Chondrocyte (in vitro differentiated cells): ENCODE measurements at places on chromosomes 6 and 20. TPM values are rescaled to one million over a fixed set of nuclear protein-coding genes. Genes with fewer than 3 reads are reported as not detected.

The RAET1G gene
- total RNA-seq = 0.51 to 0.60 TPM (median 0.54 TPM) in 3 replicates

The TMEM217 gene
- 1.8 to 4.5 TPM (median 4.0 TPM) in 3 replicates for total RNA-seq

The C20orf141 gene
- not detected in 3 replicates for total RNA-seq

DNA sequence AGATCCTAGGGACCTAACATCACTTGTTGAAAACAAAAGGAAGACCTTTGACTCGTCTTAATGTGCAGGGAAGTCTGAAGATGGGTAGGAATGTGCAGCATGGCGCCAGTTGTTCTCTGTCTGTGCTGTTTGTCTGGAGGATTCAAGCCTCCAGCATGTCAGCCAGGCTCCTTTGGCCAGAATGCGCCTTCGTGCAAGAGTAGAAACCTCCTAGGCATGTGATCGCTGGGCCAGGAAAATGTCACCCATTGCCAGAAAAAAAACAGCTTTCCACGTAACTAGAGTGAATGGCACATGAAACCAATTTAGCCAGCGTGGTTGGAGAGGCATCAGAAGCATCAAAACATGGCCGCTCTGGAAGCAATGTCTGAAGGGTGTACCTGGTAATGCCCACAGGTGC is 132.7 kb downstream of the EDN1 start:
- H3K27ac ChIP-seq = no peak overlapping the region
- no peaks in the 10 kb centered on the region for H3K27me3 ChIP-seq
- H3K4me3 ChIP-seq = no peak overlapping the region

The CLPSL2 gene
- not detected in 3 replicates for total RNA-seq

The TOMM6 gene
- 96.1 to 129 TPM (median 97.6 TPM) in 3 replicates for total RNA-seq

DNA sequence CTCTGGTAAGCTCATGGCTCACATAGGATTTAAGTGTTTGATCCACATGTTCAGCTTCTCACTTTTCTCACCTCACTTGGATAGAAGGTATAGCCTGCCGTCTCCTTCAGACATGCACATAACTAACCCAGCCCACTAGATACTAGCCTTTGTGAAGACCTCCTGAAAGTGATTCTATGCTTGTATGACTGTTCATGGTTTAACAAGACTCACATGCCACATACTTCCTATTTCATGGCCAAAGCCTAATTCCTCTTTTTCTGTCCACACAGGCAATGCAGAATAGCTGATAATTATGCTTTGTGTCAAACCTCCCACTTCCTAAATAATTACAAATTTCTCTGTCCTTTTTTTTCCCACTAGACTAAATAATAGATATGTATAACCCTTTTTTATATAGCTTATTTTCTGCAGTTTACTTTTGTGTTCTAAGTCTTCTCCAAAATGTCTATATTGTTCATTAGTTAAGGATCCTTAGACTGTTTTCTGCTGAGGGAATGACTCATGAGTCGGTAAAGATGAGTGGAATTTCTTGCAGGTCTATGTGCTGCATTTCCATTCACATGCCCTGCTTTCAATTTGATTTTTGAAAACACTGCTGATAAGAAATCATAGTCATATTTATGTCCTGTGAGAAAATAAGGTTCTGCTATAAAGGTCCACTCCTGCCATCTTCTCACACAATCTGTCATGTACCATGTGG is 43.0 kb downstream of the HDDC2 start:
- peaks cover 2% of the 10 kb centered on the region for H3K36me3 ChIP-seq
- H3K4me1 ChIP-seq = peaks cover 78% of the 10 kb centered on the region
- no peaks in the 10 kb centered on the region for H3K27me3 ChIP-seq
- peak overlapping the region; percentile 19 for H3K27ac ChIP-seq
- H3K4me3 ChIP-seq = no peak overlapping the region

The TCP11 gene
- total RNA-seq = not detected in 3 replicates

DNA sequence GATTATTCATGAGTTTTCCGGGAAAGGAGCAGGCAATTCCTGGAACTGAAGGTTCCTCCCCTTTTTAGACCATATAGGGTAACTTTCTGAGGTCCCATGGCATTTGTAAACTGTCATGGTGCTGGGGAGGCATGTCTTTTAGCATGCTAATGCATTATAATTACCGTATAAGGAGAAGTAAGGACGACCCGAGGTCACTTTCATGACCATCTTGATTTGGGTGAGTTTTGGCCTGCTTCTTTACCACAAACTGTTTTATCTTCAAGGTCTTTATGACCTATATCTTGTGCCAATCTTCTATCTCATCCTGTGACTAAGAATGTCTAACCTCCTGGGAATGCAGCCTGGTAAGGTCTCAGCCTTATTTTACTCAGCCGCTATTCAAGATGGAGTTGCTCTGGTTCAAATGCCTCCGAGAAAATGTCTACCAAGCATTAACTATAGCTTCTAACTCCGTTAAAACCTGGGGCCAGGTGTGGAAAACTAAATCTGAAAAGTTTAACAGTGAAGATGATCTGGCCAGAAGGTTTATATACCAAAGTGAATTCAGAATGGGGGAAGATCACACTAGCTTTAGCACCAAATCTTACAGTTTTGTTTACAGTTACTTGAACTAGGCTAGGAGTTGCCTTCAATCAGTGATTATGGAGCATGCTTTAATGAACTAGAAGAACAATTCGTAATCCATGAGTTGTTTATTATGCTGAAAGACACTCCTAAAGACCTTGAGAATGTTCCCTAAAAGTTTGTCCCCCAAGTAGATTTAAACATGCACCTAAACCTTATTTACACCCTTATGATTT is 80.0 kb upstream of the TOP1 start:
- H3K4me3 ChIP-seq = no peak overlapping the region
- H3K27ac ChIP-seq = no peak overlapping the region
- H3K36me3 ChIP-seq = no peaks in the 10 kb centered on the region

The CRISP3 gene
- total RNA-seq = not detected in 3 replicates

The TPD52L1 gene
- 24.1 to 52.8 TPM (median 48.0 TPM) in 3 replicates for total RNA-seq

DNA sequence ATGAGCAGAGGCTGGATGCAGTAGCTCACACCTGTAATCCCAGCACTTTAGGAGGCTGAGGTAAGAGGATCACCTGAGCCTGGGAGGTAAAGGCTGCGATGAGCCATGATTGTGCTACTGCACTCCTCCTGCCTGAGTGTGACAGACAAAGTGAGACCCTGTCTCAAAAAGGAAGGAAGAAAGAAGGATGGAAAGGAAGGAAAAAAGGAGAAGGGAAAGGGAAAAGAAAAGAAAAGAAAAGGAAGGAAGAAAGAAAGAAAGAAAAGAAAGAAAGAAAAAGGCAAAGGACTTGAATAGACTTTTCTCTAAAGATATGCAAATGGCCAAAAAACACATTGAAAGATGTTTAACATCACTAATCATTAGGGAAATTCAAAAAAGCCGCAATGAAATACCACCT is 215.3 kb upstream of the MYLIP start:
- no peaks in the 10 kb centered on the region for H3K36me3 ChIP-seq
- DNase-seq = no peak
- H3K27me3 ChIP-seq = peaks cover 3% of the 10 kb centered on the region
- H3K27ac ChIP-seq = no peak overlapping the region

The BPIFB2 gene
- not detected in 3 replicates for total RNA-seq

GRCh38 chr6:18308070-18308735 is 43.9 kb upstream of the DEK start:
- no peaks in the 10 kb centered on the region for H3K36me3 ChIP-seq
- no peaks in the 10 kb centered on the region for H3K27me3 ChIP-seq
- peaks cover 27% of the 10 kb centered on the region for H3K4me1 ChIP-seq
- H3K4me3 ChIP-seq = no peak overlapping the region
- peak overlapping the region; percentile 73 for H3K27ac ChIP-seq

DNA sequence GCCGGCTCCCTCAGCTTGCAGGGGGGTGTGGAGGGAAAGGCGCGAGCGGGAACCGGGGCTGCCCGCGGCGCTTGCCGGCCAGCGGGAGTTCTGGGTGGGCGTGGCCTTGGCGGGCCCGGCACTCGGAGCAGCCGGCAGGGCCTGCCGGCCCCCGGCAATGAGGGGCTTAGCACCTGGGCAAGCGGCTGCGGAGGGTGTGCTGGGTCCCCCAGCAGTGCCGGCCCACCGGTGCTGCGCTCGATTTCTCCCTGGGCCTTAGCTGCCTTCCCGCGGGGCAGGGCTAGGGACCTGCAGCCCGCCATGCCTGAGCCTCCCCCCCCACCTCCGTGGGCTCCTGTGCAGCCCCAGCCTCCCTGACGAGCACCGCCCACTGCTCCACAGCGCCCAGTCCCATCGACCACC is 514.5 kb upstream of the GJE1 start:
- no peaks in the 10 kb centered on the region for H3K27me3 ChIP-seq
- no peaks in the 10 kb centered on the region for H3K4me1 ChIP-seq
- no peak overlapping the region for H3K27ac ChIP-seq
- peaks cover 2% of the 10 kb centered on the region for H3K36me3 ChIP-seq
- peak; percentile 59 for DNase-seq
- H3K4me3 ChIP-seq = no peak overlapping the region

GRCh38 chr20:53974785-53975555 is 95.4 kb downstream of the BCAS1 start:
- no peak overlapping the region for H3K4me3 ChIP-seq
- H3K27ac ChIP-seq = no peak overlapping the region
- H3K36me3 ChIP-seq = no peaks in the 10 kb centered on the region
- H3K27me3 ChIP-seq = no peaks in the 10 kb centered on the region

GRCh38 chr20:10603971-10604864 is 69.6 kb downstream of the JAG1 start:
- no peaks in the 10 kb centered on the region for H3K27me3 ChIP-seq
- peaks cover 72% of the 10 kb centered on the region for H3K4me1 ChIP-seq
- H3K4me3 ChIP-seq = peak overlapping the region; percentile 38
- no peak for DNase-seq
- H3K36me3 ChIP-seq = peaks cover 3% of the 10 kb centered on the region

DNA sequence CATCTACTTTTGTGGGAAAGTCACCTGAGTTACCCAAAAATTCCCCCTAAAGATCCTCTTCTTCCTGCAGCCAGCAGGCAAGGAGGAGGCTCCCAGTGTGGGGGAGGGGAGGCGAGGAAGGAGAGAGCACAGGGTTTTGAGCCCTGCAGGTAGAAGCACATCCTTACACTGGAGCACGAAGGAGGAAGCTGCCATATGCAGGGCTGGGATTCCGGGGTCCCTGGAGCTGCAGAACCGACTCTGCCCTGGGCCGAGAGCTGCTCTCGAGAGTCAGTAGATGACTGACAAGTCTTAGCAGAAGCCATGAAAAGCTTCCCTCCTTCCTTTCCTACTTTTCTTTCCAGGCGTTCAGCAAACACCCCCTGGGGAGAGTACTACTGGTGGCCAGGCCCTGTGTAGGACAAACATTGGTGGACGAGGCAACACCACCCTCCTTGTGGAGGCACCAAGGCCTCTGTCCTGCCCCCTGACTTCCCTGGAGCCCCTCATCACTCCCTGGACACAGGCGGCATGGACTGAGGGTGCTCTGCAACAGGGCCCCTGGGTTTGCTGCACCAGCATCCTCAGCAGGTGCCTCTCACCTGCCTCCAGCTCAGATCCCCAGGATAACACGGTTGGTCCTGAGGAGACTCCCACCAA is 211.7 kb upstream of the CST7 start:
- H3K4me3 ChIP-seq = no peak overlapping the region
- no peak overlapping the region for H3K27ac ChIP-seq
- H3K36me3 ChIP-seq = no peaks in the 10 kb centered on the region
- no peak for DNase-seq
- H3K27me3 ChIP-seq = no peaks in the 10 kb centered on the region

The SDCBP2 gene
- total RNA-seq = 0.89 to 2.3 TPM (median 2.0 TPM) in 3 replicates

DNA sequence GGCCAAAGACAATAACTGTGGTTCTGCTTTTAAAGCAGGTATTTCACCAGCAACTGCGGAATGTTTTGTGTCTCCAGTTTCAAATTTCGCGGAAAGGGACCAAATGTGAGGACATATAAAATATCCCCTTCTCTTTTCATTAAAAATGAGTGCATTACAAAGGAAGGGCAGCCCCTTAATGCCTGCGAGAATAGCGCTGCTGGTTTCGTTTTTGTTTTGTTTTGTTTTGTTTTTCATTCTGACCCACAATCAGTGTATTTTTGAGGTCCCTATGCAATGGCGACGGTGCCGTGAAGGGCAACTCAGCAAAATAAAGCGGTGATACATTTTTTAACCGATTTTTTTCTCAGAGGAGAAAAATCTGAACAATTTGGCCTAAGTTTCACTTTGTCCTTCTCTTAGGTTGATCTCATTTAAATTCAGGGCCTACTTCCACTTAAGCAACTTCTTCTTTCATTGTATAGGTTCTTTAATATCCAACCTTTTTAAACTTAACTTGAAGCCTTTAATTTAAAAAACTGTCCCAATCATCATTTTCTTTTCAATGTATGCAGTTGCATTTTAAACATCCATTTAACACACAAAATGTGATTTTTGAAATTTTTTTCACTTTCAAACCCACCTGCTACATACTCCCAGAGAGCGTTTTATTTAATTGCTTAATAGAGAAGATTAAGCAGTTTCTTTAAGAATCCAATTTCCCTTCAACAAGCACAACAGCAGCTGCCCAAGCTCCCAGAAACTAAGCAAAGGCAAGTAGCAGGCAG is 2.9 kb upstream of the HIVEP2 start:
- peaks cover 1% of the 10 kb centered on the region for H3K36me3 ChIP-seq
- peak overlapping the region; percentile 67 for H3K4me3 ChIP-seq
- peaks cover 25% of the 10 kb centered on the region for H3K4me1 ChIP-seq
- DNase-seq = no peak
- H3K27me3 ChIP-seq = no peaks in the 10 kb centered on the region

The VPS52 gene
- 35.8 to 49.9 TPM (median 36.0 TPM) in 3 replicates for total RNA-seq

DNA sequence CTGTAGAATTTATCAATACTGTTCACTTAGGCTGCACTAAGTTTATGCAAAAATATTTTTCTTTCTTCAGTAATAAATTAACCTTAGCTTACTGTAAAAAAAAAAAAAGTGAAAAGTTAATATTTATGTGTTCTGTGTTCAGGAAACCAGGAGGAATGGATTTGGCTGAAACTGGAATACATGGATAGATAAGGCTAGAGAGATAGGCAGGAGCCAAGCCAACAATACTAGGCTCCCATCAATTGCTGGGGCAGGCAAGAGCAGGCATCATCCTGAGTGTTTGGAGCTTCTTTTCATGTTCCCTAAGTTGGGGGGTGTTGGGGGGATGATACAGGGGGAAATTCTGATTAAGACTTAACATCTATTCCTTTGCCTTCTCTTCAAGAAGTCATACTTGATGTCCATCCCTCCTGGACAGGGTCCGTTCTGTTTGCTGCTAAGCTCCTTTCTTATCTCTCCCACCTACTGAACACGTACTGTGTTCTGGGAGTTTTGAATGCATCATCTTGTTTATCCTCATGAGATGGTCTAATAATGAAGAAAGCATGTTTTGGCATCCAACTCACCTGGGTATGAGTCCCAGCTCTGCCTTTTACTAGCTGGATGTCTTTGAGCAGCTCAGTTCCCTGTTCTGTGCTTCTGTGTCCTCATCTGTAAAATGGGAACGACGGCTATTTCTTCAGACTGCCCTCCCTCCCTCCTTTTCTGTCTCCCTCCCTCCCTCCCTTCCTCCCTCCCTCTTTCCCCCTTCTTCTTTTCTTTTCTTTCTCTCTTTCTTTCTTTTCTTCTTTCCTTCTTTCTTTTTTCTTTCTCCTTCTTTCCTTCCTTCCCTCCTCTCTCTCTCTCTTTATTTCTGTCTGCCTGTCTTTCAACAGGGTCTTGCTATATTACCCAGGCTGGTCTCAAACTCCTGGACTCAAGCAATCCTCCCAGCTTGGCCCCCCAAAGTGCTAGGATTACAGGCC is 6.4 kb upstream of the PROCR start:
- DNase-seq = no peak
- H3K36me3 ChIP-seq = peaks cover 6% of the 10 kb centered on the region
- H3K27ac ChIP-seq = no peak overlapping the region
- H3K4me1 ChIP-seq = no peaks in the 10 kb centered on the region

- no peak overlapping the region for H3K27ac ChIP-seq
- no peaks in the 10 kb centered on the region for H3K36me3 ChIP-seq
- no peaks in the 10 kb centered on the region for H3K4me1 ChIP-seq
- DNase-seq = no peak
Observed at GRCh38 chr20:39547546-39548408, 585.6 kb downstream of the DHX35 start.
